ENCODE measurements at places on chromosomes 2 and 18.

DNA sequence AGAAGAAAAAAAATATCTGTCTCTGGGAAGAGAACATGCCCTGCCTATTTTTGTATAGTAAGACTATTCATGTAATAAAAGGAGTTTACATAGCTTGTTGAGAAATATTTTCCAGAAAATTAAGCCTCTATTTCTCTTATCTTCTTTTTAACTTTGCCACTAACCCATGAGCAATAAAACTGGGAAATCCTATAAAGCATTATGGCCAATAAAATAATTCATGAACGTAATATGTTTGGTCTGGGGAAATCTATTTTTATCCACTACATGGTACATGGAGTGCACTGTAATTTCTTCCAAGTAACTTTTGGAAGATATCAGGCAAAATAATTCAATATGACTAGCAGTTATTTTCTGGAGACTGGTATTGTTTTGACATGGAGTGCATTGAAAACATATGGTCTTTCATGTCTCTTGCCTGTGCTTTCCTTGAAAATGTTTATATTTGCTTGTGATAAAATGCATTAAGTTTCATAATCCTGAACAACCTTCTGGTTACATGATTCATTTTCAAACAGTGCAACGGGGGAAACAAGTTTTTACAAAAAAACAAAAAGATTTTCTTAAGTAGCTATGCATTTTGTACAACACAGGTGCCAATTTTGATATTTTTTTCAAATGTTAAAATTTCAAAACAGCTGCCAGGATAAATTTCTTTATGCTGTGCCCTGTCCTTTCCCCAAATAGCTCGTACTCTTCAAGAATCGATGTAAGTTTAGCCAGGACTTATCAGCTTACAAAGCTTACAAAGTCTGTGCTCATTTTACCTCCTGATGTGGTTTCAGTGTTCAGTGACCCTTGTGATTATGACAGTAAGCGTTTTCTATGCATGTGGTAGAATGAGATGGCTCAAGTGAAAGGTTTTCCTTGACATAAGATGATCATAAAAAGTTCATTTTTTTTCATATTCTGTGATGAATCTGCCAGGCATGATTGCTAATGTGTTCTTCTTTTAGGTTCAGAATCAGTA, 194.5 kb downstream of the UBE2E3 start:
- DNase-seq: no peak

DNA sequence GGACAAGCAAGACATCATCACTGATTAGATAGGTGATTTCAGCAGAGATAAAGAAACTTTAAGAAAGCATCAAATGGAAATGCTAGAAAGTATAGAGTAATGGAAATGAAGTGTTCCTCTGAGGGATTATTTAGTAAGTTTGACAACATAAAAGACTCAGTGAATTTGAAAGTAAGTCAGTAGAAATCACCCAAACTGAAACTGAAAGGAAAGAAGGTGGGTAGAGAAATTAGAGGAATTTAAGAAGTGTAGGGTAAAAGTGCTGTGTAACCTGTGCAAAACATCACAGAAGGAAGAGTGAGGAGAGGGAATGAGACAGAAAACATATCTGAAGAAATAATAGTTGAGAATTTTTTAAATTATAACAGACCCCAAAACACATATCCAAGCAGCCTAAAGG, 343.1 kb downstream of the CBLN2 start:
- no peak for DNase-seq

- no peak for DNase-seq
Measured at GRCh38 chr2:130726614-130727180, 2.2 kb upstream of the GPR148 start.

DNA sequence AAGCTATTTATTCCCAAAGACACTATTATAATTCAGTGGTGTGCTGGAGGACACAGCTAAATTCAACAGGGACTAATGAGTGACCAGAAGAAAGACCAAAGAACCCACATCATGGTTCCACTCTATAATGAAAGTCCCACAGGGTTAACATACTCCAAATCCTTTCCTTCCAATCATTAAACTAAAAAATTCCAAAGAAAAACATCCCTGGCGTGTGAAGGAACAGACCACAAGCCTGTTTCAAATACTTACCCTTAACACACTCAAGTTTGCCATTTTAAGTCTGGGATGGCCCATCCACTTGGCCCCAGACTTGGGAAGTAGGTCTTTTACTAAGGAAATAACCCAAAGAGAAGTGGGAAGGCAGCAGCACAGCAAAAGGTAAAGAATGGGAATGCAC, 150.1 kb upstream of the CCDC150 start:
- no peak for DNase-seq

DNA sequence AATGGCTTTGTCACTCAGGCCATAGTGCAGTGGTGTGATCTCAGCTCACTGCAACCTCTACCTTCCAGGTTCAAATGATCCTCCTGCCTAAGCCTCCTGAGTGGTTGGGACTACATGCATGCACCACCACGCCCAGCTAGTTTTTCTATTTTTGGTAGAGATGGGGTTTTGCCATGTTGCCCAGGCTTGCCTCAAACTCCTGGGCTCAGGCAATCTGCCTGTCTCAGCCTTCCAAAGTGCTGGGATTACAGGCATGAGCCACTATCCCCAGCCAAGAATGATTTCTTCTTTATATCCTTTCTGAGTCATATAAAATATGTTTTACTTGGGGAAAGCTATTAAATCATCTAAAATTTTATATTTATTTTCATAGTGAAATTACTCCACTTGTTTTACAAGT, 61.3 kb downstream of the CYBRD1 start:
- no peak for DNase-seq

DNA sequence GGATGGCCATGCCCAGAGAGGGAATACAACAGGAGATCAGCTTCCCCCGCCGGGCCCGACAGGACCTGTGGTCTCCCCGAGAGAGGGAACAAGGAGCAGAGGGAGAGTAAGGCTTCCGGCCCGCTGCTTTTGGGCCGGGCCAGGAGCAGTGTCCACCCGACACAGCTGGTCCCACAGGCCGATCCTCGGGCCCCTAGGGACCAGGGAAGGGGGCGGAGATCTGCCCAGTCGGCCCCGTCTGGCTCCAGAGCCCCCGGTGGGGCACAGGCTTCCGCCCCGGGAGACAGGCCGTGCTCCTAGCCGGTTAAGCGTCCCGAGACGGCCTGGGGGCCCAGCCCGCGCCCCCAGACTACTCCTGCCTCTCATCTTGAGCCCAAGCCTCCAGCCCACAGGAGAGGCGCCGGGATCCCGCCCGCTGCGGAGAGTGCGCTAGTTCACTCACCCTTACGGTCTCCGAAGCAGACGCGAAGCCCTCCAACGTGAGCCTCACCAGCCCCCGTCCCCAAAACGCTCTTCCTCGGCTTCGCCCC, at the start of gene MCFD2:
TSS of gene MCFD2 (minus strand) at position 526 of the 530 bp plus-strand sequence. CDS start 6,635 bp downstream, outside the sequence.
- DNase-seq: no peak
